ENCODE measurements at places on chromosomes 4 and X.

- no peak for DNase-seq
Observed at GRCh38 chr4:126004941-126005340, 690.2 kb downstream of the FAT4 start.

- no peak for DNase-seq
Observed at GRCh38 chrX:121987163-121987562, 939.8 kb downstream of the GLUD2 start.

- DNase-seq: no peak
Observed at GRCh38 chrX:46381630-46382029, 163.6 kb downstream of the ZNF674 start.

DNA sequence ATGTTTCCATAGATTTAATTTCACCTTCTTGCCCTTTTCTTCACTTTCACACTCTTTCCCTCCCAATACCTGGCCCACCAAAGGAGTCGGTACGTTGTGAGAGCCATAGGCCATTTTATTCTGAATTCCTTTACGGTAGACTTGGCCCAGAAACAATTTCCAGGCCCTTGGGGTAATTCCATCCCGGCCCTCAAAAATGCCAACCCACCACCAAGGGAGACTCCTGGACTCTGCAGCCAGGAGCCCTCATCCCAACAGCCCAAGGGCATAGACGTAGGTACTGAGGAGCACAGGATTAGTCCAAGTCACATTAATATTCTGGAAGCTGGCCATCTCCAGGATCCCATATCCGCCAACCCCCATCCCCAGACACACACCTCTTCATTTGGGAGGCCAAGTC is 102.9 kb downstream of the LIMCH1 start:
- no peak for DNase-seq
